ENCODE measurements at places on chromosomes 6 and 20. TPM values are rescaled to one million over a fixed set of nuclear protein-coding genes. Genes with fewer than 3 reads are reported as not detected.

Gene PIGT
- 78.8 TPM for total RNA-seq

DNA sequence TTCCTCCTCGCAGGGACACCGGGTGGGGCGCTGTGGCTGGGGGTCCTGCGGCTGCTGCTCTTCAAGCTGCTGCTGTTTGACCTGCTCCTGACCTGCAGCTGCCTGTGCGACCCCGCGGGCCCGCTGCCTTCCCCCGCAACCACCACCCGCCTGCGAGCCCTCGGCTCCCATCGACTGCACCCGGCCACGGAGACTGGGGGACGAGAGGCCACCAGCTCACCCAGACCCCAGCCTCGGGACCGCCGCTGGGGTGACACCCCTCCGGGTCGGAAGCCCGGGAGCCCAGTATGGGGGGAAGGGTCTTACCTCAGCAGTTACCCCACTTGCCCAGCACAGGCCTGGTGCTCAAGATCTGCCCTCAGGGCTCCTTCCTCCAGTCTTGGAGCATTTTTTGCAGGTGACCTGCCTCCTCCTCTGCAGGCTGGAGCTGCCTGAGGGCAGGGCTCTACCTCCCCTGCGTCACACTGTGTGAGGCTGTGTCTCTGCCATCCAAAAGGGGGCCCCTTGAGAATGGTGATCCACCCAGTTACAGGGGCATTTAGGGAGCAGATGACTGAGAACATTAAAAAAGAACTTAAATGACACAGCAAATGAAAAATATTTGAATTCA is 3.9 kb upstream of the CNPY3 start:
- DNase-seq = no peak

Gene SDCBP2
- total RNA-seq = 1.8 TPM

- peak; percentile 99 for DNase-seq
Measured at GRCh38 chr6:12483712-12484111, 193.6 kb downstream of the EDN1 start.

DNA sequence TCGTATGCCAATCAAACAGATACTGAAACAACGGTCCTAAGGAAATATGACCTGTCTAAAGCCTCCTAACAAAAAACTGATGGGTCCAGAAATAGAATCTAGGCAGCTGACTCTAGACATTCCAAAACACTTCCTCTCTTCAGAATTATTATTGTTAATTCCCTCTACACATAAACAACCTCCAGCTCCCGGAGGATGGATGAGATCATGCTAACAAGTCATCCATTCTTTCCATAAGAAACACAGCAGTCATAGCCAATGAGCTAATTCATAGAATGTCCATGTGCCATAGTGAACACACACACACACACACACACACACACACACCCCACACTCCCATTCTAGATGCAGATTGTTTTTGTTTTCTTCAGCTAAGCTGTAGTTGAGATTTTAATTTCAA is 44.3 kb downstream of the HDGFL1 start:
- peak; percentile 23 for DNase-seq

Gene ACSS1
- total RNA-seq = 0.10 TPM

DNA sequence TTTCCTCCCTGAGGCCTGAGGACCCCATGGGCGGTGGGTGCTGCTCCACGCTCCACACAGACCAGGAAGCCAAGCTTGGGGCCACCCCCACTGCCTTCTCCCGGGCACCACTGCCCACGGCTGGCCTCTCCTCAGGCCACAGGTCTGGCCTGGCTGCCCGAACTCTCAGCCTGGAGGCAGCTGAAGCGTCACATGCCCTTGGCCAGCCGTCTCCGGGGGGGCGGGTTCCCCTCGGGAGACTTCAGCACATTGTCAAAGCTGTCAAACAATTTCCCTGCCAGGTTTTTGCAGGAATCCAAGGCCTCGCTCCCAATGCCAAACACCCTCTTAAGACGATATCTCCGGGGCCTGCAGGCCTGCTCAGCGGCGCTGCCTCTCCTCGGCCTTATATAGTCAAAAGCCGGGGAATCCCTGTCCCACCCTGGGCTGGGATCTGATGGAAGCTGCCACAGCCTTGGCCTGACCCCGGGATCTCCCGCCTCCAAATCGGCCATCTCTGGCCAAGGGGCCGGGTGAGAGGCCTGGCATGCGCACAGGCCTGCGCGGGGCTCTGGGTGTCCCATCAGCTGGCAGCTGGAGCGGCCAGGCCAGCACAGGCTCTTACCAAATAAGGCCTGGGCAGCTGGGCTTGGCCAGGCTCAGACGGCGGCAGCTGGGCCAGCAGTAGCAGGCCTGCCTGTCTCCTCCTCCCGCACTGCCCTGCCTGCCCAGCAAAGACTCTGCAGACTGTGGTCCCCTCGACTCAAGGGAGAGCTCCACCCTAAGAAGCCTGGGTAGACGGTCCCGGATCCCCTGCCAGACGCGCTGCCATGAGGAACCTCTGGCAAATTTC is 49.7 kb downstream of the RBM38 start:
- DNase-seq = peak; percentile 30

Gene RALGAPB
- 20.0 TPM for total RNA-seq

Gene PHF1
- total RNA-seq = 40.8 TPM

GRCh38 chr6:26607434-26608230 is 10.9 kb downstream of the ABT1 start:
- DNase-seq = peak; percentile 67

DNA sequence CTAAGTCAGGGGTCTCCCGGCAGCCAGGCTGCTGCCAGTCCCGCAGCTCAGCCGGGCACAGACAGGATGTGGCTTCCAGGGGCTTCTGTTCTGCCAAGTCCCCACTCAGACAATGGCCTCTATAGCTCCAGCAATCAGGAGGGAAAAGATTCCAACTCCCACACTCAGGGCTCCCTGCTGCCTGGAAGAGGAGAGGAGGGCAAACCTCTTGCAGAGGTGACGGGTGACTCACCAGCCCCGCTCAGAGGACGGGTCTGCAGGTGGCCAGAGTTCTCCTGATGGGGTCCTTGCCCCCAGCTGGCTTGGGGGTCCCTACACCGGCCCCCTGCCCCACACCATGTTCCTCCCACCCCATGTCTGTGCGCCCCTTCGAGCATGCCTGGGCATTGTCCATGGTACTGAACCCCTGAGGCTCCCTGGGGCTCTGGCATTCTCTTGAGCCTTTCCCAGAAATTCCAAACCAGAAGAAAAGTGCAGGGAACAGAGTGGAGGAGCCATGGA is 32.6 kb downstream of the NTSR1 start:
- DNase-seq = peak; percentile 85
